ENCODE measurements at places on chromosomes 6 and 20.
A peak's percentile ranks its signal among the peaks of the same experiment; 100 is the strongest.

GRCh38 chr6:159540883-159541282 is 152.2 kb downstream of the SOD2 start:
- DNase-seq = no peak

DNA sequence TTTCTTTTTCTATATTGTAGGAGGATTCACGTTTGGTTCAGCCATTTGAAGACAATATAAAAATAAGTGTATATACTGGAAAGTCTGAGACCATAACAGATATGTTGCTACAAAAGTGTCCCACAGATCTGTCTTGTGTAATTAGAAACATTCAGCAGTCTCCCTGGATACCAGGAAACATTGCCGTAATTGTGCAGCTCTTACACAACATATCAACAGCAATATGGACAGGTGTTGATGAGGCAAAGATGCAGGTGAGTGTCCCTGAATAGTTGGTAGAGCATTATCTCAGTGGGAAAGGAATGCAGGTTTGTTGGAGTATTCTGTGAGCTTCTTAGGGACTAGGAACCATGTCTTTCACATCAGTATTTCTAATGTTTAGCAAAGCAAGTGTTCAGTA is 18.3 kb upstream of the ADGRF4 start:
- no peak for DNase-seq

DNA sequence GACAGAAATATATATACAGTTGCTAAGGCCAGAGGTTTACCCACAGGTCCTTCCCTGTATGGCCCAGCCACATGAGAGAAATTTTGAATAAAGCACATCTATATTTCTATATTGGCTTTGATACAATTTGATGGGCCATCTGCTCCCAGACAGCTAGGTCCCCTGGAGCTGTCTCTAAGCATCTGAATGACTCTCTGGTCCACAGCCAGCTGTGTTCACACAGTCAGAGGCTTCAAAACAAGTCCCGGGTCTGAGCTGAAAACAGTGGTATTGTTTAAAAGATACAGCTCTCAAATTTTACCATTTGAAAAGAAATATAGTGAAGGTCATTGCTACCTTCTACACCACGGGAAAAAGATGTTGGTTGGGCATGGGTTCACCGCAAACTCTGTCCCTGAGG is 161.1 kb downstream of the SLC35B3 start:
- DNase-seq = no peak

GRCh38 chr6:36908747-36909146 is 23.0 kb downstream of the C6orf89 start:
- no peak for DNase-seq

GRCh38 chr6:44787254-44787834 is 399.8 kb downstream of the CDC5L start:
- peak; percentile 40 for DNase-seq

- DNase-seq = no peak
Observed at GRCh38 chr6:89977808-89978748, 83.8 kb downstream of the GJA10 start.

DNA sequence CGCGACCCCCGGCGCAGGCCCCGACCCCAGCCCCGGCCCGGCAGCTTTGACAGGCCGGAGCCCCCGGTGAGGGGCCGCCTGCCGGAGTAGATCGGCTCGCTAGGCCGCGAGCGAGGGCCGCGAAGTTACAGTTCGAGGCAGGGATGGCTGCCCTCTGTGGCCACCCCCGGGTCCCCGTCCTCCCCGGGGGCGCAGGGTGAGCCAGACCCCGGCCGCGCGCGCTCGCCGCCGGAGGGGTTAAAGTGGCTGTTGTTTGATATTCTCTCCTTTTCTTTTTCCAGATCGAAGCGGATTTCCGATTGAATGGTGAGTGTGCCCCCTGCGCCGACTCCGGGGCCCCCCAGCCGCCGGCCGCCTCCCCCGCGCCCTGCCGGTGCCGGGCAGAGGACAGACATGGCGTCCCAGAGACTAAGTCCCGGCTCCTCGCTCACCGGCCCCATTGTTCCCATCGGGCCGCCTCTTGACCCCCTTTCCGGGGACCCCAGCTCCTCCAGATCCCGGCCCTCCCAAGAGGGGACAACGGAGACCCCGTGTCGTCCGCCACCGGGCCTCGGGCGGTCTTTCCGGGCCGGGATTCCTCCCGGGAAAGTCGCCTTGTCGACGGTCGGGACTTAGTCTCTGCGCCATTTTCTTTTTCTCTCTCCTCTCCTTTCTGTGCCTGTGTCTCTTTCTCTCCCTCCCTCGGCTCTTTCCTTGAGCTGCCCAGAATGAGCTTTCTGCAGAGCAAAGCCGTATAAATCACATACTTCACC is 704 bp downstream of the TOP1 start:
- DNase-seq = no peak

DNA sequence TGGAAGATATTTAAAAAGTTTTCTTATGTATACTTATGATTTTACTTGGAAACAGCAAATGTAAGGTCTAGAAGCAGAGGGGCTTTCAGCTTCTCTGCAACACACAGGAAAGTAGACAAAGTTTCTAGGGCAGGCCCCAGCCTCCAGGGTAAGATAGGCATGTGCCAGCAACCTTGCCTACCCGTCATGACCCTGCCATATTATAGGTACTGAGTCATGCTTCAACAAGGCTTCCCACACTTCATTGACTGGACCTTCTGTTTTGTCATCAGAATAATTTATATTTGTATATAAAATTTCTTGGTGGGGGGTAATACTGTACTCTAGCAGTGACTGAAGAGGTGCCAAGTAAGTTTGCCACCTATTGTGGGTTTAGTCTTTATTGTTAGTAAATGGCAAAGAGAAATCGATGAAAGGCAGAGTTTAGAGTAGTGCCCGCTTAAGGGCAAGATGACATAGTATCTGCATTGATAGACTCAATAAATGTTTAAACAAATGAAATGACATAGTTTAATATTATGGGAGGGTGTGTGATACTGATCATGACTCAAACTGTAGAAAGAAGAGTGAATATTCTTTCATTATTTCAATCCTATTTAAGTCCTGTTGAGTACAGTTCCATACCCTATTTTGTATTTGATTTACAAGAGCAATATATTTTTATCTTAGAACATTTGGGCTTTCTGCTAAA is 95.6 kb downstream of the JARID2 start:
- no peak for DNase-seq

- DNase-seq = no peak
Observed at GRCh38 chr20:20289331-20289730, 78.6 kb upstream of the INSM1 start.

DNA sequence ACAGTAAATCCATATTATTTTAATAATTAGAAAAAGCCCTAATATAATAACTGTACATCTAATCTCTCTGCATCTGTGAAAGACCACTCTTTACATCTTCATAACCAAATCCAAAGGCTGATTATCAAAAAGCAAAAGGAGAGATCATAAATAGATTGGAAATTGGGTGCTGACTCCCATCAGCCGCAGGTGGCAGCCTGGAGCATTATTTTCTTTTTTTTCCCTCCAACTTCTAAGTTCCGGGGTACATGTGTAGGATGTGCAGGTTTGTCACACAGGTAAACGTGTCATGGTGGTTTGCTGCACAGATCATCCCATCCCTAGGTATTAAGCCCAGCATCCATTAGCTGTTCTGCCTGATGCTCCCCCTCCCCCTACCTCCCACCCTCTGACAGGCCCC is 30.5 kb downstream of the LRP11 start:
- no peak for DNase-seq

- DNase-seq = no peak
Observed at GRCh38 chr6:126051791-126052190, 65.5 kb downstream of the TRMT11 start.

GRCh38 chr6:56798163-56798562 is 155.5 kb upstream of the DST start:
- DNase-seq = no peak

DNA sequence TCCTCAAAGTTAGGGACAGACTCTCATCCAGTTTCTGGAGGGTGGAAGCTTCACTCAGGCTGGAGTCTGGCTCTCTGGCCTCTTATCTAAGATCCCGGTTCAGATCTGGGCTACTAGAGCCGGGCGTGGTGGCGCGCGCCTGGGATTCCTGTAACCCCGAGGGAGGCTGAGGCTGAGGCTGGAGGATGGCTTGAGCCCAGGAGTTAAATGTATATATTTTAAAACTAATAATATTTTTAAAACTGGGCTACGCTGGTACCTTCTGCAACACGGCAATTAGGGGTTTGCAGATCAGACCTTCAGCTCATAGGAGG is 710 bp upstream of the ZNF343 start:
- DNase-seq = no peak

- no peak for DNase-seq
Observed at GRCh38 chr6:56752009-56752408, 109.3 kb upstream of the DST start.

DNA sequence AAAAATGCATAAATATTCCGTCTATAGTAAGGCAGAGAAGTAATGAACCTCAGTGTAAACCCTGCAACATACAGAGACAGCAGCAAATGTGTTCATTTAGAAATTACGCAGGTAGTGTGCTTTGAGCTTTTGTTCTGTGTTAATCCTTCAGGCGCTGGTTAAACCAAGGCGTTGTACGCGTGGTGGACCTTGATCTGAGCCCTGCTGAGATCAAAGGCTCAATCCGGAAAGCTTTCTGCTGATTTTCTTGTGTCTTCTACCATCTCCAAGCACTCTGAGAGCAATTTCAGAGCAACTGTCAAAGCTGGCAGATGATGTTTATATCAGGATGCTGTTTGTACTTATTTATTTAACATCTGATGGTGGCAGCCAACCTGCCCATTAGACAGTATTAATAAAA is 382.8 kb downstream of the CDH26 start:
- no peak for DNase-seq

DNA sequence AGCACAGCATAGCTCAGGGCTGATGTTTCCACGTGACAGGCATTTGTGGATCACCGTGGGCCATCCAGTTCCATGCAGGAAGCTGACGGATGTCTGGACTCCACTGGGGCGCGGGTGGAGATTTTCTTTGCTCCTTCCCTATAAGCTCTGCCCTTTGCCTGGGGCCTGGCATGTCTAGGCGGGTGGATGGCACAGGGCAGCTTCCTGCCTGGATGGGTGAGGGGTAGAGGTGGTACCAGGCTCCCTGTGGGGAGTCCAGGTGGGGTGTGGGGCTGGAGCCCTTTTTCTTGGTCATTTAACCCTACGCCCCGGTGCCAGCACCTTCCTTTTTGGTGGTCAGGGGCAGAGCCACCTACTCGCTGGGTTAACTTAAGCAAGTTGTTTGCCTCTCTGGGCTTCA is 10.4 kb downstream of the FAM110A start:
- DNase-seq = no peak

DNA sequence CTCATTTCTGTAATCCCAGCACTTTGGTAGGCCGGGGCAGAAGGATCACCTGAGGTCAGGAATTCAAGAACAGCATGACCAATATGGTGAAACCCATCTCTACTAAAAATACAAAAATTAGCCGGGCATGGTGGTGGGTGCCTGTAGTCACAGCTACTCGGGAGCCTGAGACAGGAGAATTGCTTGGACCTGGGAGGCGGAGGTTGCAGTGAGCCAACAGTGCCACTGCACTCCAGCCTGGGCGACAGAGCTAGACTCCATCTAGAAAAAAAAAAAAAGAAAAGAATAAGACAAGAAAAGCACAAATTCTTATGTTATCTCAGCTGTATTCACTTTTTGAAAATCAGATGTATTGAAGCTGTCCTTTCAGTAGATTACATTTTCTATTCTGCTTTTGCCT is 289.4 kb downstream of the GRIK2 start:
- DNase-seq = no peak

DNA sequence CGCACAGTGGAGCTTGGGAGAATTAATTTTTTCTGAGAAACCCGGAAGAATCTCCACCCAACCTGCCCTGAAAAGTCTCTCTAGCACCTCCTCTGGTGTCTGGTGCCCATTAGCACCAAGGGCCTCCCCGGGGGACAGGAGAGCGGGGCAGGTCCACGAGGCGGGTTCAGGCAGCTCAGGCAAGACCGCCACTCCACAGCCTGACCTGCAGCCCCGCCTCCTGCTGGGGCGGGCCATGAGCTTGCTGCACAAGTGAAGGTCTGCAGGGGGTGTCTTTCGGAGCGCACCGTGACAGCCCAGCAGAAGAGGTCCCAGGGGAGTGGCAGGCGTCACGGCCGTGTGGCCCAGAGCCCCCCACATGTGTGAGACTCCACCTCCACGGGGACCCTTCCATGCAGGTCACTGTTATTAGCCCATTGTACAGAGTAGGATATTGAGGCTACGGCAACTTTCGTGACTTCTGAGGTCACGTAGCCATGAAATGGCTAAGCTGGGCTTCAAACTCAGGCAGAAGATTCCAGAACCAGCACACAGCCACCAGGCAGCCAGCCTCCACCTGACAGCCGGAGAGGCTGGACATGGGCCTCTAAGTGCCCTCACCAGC is 63.9 kb upstream of the SLCO4A1 start:
- DNase-seq = no peak

GRCh38 chr6:158567152-158567551 is 7.3 kb downstream of the TMEM181 start:
- no peak for DNase-seq

DNA sequence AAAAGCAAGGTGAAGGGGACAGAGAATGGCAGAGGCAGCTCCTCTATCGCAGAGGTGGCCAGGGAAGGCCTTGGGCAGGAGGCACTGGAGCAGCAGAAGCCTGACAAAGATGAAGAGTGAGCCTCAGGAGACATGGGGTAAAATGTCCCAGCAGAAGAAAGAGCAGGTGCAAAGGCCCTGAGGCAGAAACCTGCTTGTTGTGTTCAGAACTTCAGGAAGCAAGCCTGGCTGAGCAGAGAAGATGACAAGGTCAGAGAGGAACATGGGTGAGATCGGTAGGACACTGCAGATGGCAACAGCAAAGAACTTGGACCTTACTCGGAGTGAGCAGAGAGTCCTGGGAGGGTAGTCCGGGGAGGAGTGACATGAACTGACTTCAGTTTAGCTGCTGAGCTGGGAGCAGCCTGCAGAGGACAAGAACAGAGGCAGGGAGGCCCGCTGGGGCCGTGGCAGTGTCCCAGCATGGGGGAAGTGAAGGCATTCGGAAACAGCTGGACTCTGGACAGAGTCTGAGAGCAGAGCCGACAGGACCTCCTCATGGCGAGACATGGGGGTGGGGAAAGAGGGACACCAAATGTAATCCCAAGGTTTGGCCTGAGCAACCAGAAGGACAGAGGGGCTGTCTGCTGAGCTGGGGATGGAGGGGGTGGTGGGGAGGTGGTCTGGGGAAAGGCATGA is 106.3 kb downstream of the PREX1 start:
- DNase-seq = no peak

- no peak for DNase-seq
Observed at GRCh38 chr6:168102315-168102985, 23.4 kb upstream of the FRMD1 start.

DNA sequence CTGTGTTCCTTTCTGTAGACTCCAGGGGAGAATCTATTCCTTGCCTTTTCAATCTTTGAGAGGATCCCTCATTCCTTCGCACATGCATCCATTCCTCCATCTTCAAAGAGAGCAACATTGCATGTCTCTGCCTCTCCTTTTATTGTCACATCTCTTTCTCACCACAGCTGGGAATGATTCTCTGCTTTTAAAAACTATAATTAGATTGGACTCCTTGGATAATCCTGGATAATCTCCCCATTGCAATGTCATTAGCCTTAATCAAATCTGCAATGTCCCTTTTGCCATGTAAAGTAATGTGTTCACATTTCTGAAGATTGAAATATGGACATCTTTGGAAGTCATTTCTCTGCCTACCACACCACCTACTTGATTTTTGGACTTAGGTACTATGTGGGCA is 750.1 kb downstream of the COL12A1 start:
- no peak for DNase-seq

- no peak for DNase-seq
Observed at GRCh38 chr6:158158748-158159147, 9.3 kb downstream of the SERAC1 start.

Data from CD4-positive, alpha-beta T cell treated with Interleukin-2 at 100 ng/mL for 4 hours (primary cell).